Lung (tissue), 17 donors: ENCODE measurements at places on chromosomes 7 and 10. TPM values are rescaled to one million over a fixed set of nuclear protein-coding genes. Genes with fewer than 3 reads are reported as not detected.

NODAL gene
- total RNA-seq, result not detected

BICC1 gene
- 9.1 TPM for total RNA-seq

CYP3A7 gene
- total RNA-seq, result 0.71 TPM

OR2A42 gene
- not detected for total RNA-seq

GAD2 gene
- not detected for total RNA-seq

RNF133 gene
- 2.1 TPM for total RNA-seq

CYP3A5 gene
- 11.0 TPM for total RNA-seq
